Stomach (tissue), 19 donors: ENCODE measurements at places on chromosomes 6 and 20. TPM values are rescaled to one million over a fixed set of nuclear protein-coding genes. Genes with fewer than 3 reads are reported as not detected.

SLC12A5 gene
- polyA plus RNA-seq: 0.93 TPM

CDSN gene
- polyA plus RNA-seq: not detected

PROKR2 gene
- polyA plus RNA-seq: not detected

TOX2 gene
- polyA plus RNA-seq: 13.3 TPM

PAK5 gene
- 0.35 TPM for polyA plus RNA-seq

VIP gene
- 2.1 TPM for polyA plus RNA-seq

ARG1 gene
- polyA plus RNA-seq: 2.2 TPM

CRISP3 gene
- not detected for polyA plus RNA-seq
